ENCODE measurements at places on chromosomes 12 and 14.

DNA sequence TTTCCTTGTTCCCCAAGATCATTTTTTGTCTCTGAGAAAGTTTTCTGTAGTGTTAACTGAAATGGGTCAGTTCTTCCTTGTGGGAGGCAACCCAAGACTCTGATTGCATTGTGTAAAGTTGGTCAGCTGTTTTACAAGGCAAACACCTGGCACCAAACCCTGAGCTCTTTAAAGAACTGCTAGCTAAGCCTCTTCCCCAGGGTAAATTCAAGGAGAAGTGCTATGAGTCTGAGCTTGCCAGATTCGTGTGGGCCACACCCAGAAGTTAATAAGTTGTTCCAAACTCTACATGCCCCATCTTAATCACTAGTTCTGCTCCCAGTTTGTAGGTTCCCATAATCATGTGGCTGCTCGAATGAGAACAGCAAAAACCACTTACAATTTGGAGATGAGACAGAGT is 214.5 kb downstream of the BTG1 start:
- no peak for DNase-seq

- no peak for DNase-seq
Observed at GRCh38 chr12:31533470-31533869, 57.5 kb downstream of the DENND5B start.

DNA sequence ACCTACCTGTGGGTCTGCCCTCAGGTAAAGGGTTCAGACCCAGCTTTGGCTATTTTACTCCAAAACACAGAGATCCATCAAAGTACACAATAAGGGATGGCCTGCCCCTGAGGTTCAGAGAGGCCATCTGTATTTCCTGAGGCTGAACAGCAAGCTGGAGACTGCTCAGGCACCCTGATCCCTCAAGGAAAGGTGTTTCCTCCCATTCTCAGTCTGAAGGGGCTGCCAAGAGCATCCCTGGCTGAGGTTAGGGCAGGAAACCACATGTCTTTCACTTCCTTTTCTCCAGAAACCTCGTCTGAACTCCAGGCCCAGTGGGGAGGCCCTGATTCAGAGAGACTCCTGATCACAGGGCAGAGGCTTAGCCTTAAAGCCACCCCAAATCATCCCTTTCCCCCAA is 1.5 kb downstream of the RILPL1 start:
- DNase-seq = no peak

GRCh38 chr12:90124289-90124688 is 415.7 kb upstream of the ATP2B1 start:
- no peak for DNase-seq

DNA sequence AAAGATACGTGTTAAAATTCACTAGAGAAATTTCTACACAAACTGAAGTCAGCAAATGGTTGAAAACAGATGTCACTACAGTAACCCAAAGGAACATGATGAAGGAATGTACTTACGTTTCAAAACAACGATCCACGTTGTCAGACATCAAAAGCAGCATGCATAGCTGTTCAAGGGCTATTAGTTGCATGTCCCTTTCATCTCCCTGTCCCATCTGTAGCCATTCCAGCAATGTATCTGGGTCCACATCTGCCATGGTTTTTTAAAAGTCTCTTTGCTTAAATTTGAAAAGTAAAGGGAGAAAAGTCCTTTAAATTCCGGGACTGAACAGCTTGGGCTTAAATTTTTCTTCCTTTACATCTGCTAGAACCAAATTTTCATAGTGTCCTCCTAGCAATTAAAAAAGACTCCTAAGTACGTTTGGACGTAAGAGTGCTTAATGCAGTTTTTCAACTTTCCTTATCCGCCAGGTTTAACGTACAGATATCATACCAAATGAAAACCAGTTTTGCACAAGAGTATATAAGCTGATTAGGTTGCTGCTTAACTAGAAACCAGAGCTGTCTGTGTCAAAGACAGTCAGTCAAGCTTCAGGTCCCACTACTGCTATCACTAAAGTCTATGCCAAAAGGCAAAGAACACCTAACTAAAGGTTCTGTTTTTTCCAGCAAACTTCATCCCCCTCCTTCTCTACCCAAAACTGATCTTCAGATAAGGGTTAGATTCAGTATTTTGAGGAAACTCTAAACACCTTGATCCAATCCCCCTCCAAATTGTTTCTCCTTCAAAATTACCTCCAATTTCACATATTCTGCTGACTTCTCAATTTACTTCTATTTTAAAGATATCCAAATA is 1.7 kb downstream of the HECTD1 start:
- DNase-seq = no peak

DNA sequence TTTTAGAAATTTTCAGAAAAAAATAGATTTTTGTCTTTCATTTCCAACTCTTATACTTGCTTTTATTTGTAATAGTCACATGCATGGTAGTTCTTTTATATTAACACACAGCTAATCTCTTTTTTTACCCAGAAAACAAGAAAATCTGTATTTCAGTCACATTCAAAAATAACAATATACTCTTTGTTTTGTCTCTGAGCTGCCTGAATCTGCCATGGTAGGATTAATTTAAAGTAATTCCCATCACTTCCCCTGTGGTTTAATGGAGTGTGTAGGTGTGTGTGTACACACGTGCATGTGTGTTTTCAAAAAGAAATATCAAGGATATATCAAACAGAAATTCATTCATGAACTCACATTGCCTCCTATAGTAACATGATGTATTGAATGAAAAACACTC is 42.6 kb downstream of the PDZRN4 start:
- DNase-seq = no peak

GRCh38 chr14:99382781-99383471 is 97.7 kb downstream of the SETD3 start:
- DNase-seq = no peak

GRCh38 chr12:125069616-125070015 is 4.4 kb downstream of the AACS start:
- no peak for DNase-seq

GRCh38 chr12:70180130-70180529 is 63.1 kb upstream of the CNOT2 start:
- DNase-seq = no peak

DNA sequence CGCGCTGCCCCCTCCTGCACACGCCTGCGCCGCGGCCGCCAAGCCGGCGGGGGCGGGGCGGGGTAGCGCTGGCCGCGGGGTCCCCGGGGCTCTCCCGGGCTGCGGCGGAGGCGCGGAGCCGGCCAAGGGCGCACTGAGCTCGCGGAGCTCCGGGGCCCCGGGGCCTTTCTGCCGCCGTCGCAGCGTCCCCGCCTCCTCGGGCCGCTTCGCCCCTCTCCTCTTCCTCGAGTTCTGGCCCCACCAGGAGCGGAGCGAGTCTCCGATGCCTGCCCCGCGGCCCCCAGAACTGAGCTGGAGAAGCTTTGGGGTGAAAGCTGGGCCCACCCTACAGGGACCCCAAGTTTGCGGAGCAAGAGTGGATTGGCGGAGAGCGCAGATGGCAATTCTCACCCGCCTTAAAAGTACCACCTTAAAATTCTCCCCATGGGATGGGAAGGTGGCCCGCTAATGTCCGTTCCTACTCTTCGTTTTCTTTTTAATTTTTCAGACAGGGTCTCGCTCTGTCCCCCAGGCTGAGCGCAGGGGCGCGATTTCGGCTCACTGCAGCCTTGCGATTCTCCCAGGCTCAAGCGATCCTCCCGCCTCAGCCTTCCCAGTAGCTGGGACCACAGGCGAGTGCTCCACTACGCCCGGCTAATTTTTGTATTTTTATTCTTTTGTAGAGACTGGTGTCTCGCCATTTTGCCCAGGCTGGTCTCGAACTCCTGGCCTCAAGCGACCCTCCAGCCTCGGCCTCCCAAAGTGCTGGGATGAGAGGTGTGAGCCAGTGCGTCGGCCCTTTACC is 129.6 kb downstream of the NDUFA12 start:
- DNase-seq = no peak

DNA sequence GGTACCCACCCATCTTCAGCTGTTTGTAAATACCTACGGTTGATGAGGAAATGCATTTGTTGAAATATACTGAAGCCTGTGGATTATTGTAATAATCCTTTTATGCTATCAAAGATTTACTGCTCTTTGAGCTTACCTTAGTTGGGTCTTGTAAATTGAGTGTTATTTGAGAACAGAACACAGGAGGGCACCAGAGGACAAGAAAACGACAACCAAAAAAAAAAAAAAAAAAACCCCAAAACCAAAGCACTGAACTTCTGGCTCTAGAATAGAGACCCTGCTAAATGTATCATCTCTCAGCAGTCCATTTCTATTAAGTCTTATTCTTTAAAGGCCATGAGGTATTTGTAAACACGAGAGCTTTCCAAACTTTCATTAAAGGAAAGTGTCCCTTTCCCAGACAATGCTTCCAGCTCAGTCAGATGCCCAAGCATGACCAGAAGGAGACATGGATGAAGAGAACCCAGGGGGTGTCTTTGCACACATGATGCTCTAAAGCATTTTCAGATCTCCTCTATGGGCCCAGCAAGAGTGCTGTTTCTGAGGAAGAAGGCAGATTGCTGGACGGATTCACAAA is 763.9 kb downstream of the NRXN3 start:
- DNase-seq = no peak

DNA sequence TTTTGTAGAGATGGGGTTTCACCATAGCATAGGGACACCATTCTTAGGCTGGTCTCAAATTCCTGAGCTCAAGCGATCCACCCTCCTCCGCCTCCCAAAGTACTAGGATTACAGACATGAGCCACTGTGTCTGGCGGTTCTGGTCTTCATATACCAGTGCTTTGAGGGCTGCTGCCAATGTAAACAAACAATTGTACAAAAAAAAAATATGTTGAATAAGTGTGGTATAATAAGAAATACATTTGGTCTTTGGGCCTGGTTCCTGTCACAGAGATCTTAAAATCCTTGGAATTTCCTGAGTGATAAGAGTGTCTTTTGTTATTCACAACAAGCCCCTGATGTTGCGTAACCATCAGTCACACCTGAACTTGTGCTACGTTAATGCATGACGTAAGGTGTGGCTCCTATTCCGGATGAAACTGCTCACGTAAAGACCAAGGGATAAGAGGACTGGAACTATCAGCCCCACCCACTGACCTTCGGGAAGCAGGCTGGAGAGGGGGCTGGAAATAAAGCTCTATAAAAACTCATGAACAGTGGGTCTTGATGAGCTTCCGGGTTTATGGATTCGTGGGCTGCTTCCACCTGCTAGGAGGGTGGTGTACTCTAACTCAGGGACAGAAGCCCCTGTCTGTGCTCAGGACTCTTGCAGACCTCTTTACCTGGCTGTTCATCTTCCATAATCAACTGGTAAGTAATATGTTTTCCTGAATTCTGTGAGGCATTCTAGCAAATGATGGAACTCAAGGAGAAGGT is 16.5 kb upstream of the RIMKLB start:
- no peak for DNase-seq

GRCh38 chr14:95545515-95546168 is 10.8 kb downstream of the GLRX5 start:
- no peak for DNase-seq

GRCh38 chr12:77514511-77514910 is 316.2 kb upstream of the NAV3 start:
- no peak for DNase-seq

DNA sequence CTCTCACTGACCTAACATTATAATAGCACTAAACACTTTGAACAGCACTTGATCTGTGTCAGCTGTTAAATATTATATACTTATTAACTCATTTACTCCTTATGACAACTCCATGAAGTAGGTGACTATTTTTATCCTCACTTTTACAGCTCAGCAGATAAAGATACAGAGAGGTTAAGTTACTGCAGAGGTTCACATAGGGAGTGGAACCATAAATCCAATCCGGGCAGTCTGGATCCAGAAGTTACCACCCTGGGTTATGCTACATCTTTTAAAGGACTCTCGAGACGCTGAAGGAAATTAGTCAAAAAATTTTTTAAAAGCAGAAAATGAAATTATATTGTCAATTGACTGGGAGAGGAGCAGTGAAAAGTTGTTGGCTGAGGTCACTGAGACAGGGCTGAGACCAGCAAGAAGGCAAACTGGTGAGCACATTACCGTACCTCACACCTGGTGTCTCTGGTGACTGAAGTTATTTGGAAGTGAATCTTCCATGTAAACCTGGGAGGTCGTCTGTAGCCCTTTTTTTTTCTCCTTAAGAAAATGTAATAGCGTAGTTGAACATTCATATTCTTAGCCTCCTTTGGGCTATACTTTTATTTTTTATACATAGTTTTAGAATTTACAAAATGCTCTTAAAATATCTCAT is 1.2 kb upstream of the RIMKLB start:
- no peak for DNase-seq

DNA sequence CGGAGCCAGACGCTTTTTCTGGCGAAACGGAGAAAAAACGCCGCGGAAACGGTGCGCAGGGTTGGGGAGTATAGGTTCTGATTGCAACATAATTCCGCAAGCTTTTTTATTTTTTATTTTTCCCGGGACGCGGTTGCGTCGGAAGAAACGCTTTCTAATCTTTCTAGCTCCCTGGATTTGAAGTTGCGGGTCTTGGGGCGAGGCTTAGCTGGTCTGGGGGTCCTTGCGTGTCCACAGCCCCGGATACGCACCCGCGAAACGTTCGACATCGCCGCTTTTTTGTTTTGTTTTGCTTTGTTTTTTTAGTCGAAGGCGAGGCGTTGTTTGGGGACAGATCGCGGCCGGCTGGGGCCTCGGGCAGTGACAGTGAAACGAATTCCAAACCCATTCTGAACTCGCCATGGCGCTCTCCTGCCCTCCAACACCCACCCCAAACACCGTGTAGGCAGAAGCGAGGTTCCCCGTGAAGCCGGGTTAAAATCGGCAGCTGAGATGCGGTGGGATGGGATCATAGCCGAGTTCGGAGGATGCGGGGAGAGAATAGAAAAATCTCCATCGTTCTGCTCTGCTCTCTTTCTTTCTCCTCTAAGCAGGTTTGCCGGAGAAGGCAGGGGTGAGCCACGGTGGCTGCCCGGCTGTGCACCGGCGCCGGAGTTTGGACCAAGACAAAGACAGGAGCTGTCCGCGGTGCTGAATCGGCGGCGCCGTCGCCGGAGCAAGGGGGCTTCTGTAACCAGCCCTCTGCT is 8.1 kb upstream of the LHX5 start:
- no peak for DNase-seq

- DNase-seq = no peak
Observed at GRCh38 chr14:33847066-33847465, 103.8 kb downstream of the EGLN3 start.

- DNase-seq = no peak
Observed at GRCh38 chr12:24770821-24771220, 178.1 kb downstream of the BCAT1 start.

DNA sequence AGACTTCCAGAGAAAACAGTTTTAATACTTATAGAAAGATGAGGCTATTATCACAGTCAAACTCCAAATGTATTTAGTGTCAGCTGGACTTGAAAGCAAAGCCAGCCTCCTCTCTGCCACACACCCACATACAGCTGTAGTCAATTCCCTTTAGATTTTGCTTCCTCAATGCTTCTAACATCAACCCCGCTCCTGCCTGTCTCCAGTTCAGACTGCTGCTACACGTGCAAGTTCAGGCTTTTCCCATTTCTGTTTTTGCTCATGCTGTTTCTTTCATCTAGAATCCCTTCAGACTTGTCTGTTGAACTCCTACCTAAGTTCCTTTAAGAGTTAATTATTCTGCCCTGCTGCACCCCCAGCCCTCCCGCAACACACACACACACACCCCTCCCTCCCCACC is 380.0 kb downstream of the KCNH5 start:
- no peak for DNase-seq

Data from stimulated activated CD8-positive, alpha-beta memory T cell treated with anti-CD3 and anti-CD28 coated beads, Interleukin-12 subunit alpha, Interleukin-12 subunit beta, amount 100 ng/mL, for 1 hour (primary cell).